A673 (cell line): ENCODE measurements at places on chromosomes 2 and 18. TPM values are rescaled to one million over a fixed set of nuclear protein-coding genes. Genes with fewer than 3 reads are reported as not detected.
A peak's percentile ranks its signal among the peaks of the same experiment; 100 is the strongest.

Gene PDE11A
- not detected in 2 replicates for total RNA-seq

DNA sequence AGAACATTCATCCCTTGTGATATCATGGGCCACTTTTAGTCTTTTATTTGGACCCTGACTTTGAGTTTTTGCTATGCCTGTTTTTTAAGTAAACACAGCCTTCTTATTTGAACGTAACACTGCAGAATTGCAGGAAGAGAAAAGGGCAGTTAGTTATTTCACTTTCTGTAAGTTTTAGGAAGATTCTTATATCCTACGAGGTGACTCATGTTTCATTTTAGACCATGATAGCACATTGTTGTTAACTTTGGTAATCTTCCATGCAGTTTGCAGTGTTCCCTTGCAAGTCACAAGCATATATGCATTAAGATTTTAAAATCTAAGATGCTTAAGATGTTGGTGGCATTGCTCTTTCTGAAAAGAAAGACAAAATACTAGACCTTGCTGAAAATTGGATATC lies 128.6 kb upstream of the EPC2 start:
- no peak overlapping the region for H3K27ac ChIP-seq
- no peak overlapping the region for H3K4me3 ChIP-seq
- H3K4me1 ChIP-seq, result no peaks in the 10 kb centered on the region

Gene TDRD15
- not detected in 2 replicates for total RNA-seq

DNA sequence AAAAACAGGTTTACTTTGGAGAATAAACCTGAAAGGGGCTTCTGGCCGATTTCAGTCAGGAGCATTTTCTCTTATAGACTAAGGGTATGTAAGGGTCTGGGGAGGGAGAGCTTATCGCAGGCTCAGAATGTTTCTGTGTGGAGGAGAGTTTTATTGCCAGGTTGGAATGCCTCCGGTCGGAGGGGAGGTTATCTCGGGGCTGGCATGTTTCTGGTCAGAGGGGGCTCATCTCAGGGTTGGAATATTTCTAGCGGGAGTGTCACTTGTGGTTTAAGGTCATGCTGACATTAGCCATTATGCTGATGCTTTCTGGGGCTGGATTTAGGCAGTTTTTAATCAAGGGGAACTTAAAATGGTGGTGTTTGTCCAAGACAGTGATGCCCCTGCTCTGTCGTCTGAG lies 333.6 kb downstream of the METTL4 start:
- no peaks in the 10 kb centered on the region for H3K4me1 ChIP-seq
- H3K4me3 ChIP-seq, result no peak overlapping the region
- DNase-seq, result no peak
- no peak overlapping the region for H3K27ac ChIP-seq
- H3K27me3 ChIP-seq, result peaks cover 62% of the 10 kb centered on the region
- no peaks in the 10 kb centered on the region for H3K36me3 ChIP-seq

- H3K27ac ChIP-seq, result no peak overlapping the region
- H3K4me3 ChIP-seq, result no peak overlapping the region
- DNase-seq, result no peak
- H3K4me1 ChIP-seq, result peaks cover 54% of the 10 kb centered on the region
- H3K36me3 ChIP-seq, result no peaks in the 10 kb centered on the region
- H3K27me3 ChIP-seq, result no peaks in the 10 kb centered on the region
Observed at GRCh38 chr2:1975060-1975459, 230.7 kb upstream of the PXDN start.

DNA sequence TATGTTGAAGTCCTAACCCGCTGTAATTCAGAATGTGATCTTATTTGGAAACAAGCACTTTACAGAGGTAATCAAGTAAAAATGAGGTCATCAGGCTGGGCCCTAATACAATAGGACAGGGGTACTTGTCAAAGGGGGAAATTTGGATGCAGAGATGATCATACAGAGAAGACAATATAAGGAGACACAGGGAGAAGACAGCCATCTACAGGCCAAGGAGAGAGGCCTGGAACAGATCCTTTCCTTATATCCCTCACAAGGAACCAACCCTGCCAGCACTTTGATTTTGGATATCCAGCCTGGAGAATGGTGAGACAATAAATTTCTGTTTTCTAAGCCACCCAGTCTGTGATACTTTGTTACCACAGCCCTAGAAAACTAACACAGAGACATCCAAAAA lies 104.3 kb downstream of the METTL4 start:
- H3K4me1 ChIP-seq, result no peaks in the 10 kb centered on the region
- H3K4me3 ChIP-seq, result no peak overlapping the region
- H3K36me3 ChIP-seq, result no peaks in the 10 kb centered on the region
- peaks cover 19% of the 10 kb centered on the region for H3K27me3 ChIP-seq

DNA sequence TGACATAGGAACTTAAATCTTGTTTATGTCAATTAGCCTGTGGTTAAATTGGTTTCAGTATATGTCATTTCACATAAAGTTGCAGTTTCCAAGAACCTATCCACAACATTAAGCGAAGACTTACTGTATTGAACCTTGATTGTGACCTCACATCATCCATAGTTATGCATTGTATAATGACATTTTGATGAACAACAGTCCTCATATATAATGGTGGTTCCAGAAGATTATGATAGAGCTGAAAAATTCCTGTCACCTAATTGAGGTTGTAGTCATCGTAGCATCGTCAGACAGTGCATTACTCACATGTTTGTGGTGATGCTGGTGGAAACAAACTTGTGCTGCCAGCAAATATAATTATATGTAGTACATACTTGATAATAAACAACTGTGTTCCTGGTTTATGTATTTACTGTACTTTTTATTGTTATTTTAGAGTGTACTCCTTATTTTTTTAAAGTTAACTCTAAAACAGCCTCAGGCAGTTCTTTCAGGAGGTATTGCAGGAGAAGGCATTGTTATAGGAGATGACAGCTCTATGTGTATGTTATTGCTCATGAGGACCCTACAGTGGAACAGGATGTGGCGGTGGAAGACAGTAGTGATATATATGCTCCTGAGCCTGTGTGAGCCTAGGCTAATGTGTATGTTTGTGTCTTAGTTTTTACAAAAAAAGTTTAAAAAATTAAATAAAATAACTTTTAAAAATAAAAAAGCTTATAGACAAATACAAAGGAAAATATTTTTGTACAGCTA lies 56.6 kb downstream of the UBE2E3 start:
- DNase-seq, result no peak
- H3K36me3 ChIP-seq, result no peaks in the 10 kb centered on the region
- no peak overlapping the region for H3K4me3 ChIP-seq

DNA sequence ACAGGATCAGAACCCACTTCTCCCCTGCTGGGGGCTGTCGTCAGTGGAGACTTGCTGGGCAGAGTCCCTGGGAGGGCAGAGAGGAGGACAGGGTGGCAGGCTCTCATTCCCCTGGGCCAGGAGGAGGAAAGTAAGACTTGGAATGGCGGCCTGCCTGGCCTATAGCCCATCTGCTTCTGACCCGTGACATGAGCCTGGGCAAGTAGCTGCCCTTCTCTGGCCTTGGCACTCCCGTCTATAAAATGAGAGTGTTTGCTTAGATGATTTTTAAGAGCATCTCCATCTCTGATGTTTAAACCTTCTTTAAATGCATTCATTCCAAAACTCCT lies 173.0 kb downstream of the DDX1 start:
- H3K4me1 ChIP-seq, result no peaks in the 10 kb centered on the region
- H3K27ac ChIP-seq, result no peak overlapping the region
- no peak for DNase-seq

Gene RAX
- total RNA-seq, result 18.3 and 19.3 TPM in 2 replicates

DNA sequence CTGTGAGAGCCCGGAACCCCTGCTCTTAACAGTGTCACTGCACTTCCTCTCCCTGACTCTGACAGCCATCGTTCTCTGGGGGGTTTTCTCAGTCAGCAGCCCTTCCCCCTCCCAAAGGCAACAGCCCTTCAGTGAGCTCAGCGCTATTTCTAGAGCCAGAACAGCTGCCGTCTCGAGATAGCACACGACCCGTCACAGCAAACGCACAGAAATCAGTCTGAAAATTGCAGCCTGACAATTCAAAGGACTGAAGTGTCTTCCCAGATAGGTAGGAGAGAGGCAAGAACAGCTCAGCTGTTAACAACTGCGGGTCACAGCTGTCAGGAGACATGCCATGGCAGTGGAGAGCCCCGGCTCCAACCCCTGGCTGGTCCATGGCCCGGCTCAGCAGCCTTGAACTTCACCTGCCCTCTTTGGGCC lies 45.4 kb downstream of the ST8SIA5 start:
- no peak overlapping the region for H3K4me3 ChIP-seq
- peaks cover 16% of the 10 kb centered on the region for H3K4me1 ChIP-seq
- H3K36me3 ChIP-seq, result no peaks in the 10 kb centered on the region
- no peak overlapping the region for H3K27ac ChIP-seq
- DNase-seq, result no peak

- H3K4me1 ChIP-seq, result peaks cover 9% of the 10 kb centered on the region
- H3K36me3 ChIP-seq, result peaks cover 10% of the 10 kb centered on the region
- H3K27ac ChIP-seq, result no peak overlapping the region
- H3K4me3 ChIP-seq, result no peak overlapping the region
- no peak for DNase-seq
Observed at GRCh38 chr2:61463769-61464475, 7.0 kb downstream of the USP34 start.

- DNase-seq, result peak; percentile 23
- no peak overlapping the region for H3K27ac ChIP-seq
- H3K4me1 ChIP-seq, result peaks cover 5% of the 10 kb centered on the region
Observed at GRCh38 chr18:44601447-44601846, 79.2 kb upstream of the SETBP1 start.

DNA sequence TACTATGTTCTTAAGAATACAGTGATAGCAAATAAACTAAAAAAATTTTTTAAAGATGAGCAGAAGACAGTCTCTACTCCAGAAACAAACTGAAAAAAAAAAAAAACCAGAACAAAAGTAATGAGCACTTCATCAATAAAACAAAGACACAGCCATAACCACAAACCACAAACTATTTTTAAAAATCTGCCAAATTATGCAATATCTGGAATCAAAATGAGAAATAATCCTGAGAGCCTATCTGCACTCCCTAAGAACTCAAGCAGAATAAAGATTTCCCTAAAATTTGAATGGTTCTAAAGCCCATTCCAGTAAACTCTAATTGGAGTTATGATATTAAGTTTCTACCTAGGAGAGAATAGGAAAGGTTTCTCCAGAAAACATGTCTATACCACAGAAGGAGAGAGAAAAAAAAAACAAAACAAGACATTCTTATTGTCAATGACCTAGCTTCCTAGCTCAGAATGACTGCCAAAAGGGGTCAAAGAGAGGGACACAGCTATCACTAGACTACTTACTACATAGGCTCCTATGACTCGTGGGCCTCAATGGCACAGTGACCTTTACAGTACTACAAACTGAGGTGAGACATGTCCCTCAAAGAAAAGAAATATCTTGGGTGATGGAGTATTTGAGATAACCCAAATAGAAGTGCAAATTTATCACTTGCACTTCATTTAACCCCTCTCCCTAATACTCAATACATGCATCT lies 262.8 kb downstream of the ZEB2 start:
- H3K4me3 ChIP-seq, result no peak overlapping the region
- H3K36me3 ChIP-seq, result no peaks in the 10 kb centered on the region
- no peak overlapping the region for H3K27ac ChIP-seq

Gene THAP4
- total RNA-seq, result 82.0 and 84.9 TPM in 2 replicates

Gene SLC9A4
- total RNA-seq, result 0.11 and 0.17 TPM in 2 replicates

- no peaks in the 10 kb centered on the region for H3K4me1 ChIP-seq
- H3K27me3 ChIP-seq, result no peaks in the 10 kb centered on the region
- no peak for DNase-seq
- no peak overlapping the region for H3K27ac ChIP-seq
- H3K4me3 ChIP-seq, result no peak overlapping the region
Observed at GRCh38 chr18:42155024-42155423, 200.0 kb downstream of the PIK3C3 start.

DNA sequence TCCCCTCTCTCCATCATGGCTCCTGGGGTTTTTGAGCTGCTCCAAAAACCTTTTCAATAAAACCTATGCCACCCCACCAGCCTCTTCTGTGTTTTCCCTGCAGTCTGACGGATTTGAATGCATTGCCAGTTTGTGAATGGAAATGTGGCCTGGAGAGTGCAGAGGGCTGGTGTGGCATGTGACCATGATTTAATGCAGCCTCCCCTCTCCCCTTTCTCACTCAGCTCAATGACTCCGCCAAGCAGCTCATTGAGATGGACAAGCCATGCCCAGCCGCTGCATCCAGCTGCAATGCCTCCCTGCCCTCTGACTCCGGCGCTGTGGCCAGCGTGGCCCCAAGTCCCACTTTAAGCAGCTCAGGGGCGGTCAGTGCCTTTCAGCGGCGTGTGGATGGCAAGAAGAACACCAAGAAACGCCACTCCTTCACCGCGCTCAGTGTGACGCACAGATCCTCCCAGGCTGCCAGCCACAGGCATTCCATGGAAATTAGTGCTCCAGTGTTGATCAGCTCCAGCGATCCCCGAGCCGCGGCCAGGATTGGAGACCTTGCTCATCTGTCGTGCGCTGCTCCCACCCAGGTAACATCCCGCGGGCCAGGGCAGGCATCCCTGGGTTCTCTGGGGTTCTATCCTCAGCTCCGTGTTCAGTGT lies 215.3 kb downstream of the SEPTIN10 start:
- H3K27ac ChIP-seq, result no peak overlapping the region
- no peaks in the 10 kb centered on the region for H3K27me3 ChIP-seq
- H3K4me1 ChIP-seq, result no peaks in the 10 kb centered on the region
- no peak overlapping the region for H3K4me3 ChIP-seq
